Hematopoietic multipotent progenitor cell treated with erythropoietin and hydrocortisone succinate and interleukin-3 and kit ligand, for 4 days (in vitro differentiated cells): ENCODE measurements at places on chromosomes 4 and X.

DNA sequence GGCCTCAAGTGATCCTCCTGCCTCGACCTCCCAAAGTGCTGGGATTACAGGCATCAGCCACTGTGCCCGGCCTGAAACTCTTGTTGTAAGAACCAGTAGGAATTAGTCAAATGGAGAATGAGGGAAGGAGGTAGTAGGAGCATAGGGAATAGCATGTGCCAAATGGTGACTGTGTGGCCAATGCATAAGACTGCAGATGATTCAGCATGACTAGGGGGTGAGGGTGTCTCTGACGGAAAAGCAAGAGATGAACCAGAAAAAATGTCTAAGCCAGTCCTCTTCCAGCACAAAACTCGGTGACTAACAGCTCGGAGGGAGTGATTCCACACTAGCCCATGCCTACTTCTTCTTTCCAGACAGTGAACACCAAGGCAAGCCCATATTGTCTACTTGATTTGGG is 58.2 kb upstream of the DUSP21 start:
- DNase-seq: no peak

DNA sequence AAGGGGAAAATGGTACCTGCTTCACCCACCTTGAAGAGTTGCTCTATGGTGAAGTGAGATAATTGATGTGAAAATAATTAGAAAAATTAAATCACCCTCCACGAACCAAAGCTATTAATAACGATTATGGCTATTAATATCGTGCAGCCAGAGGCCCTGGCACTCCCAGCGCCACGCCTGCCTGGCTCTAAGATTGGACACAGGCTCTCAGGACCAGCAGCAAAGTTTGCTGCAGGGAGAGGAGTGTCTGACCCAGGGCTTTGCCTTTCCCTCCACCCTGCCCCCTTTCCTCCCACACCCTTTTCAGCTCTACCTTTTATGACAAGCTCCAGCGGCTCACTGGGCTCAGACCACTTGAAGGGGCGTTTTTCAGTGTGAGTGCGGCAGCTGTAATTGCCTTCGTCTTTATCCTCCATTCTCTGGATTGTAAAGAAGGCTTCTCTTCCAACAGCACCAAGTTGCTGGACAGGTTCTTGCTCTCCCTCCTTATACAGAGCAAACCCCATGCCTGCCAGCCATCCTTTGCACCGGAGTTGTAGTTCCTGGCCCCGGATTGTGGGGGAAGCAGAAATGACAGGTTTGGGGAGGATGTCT is 11.5 kb downstream of the IGSF1 start:
- no peak for DNase-seq

DNA sequence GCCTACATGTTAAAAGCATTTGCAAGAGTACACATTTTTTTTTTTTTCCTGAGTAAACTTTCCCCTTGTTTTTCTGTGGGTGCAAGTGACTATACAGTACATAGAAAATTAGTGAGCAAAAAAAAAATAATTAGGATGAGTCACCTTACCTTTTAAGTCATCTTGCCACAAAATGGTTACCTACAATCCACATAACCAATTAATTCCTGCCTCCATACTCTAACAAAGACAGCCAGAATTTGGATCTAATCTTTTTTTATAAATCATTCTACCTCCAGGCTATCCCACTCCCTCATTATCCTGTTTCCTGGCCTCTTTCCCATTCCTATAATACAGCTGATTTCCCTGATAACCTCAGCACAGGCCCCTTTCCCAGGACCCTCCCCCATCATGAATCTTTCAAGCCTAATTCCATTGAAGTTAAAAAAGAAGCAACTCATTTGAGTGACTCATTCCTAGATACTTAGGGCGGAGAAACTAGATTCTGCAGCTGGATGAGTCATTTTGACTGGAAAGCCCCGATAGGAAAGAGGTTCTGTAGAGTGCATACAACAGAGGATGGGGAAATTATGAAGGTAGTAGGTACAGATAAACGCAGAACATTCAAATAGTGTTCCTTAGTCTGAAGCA is 128.2 kb downstream of the C4orf51 start:
- peak; percentile 56 for DNase-seq

DNA sequence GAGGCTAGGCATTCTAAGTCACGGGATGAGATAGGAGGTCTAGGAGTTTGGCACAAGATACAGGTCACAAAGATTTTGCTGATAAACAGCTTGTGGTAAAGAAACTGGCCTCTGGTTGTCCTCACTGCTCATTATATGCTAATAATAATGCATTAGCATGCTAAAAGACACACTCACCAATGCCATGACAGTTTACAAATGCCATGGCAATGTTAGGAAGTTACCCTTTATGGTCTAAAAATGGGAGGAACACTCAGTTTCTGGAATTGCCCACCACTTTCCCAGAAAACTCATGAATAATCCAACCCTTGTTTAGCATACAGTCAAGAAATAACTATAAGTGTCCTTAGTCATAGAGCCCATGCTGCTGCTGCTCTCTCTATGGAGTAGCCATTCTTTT is 286.9 kb downstream of the ZNF674 start:
- DNase-seq: no peak

DNA sequence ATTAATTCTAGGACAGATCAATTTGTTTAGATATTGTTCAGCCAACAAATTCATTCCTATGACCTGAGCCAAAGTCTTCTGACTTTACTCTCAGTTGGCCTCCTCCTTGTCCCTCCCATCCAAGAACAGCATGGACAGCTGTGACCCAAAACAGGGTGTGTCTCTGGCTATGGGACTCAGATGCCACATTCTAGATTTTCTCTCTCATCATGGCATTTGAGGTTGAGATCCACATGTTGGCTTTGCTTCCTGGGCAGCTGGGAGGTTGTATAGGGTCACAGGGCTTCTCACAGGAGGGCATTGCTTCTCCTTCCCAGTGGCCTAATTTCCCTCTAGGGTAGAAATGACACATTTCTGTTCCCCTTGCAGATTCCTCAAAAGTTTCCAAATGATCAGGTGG is 22.6 kb upstream of the EGF start:
- no peak for DNase-seq

GRCh38 chr4:130922955-130923354 is 1827.0 kb downstream of the C4orf33 start:
- DNase-seq: no peak

DNA sequence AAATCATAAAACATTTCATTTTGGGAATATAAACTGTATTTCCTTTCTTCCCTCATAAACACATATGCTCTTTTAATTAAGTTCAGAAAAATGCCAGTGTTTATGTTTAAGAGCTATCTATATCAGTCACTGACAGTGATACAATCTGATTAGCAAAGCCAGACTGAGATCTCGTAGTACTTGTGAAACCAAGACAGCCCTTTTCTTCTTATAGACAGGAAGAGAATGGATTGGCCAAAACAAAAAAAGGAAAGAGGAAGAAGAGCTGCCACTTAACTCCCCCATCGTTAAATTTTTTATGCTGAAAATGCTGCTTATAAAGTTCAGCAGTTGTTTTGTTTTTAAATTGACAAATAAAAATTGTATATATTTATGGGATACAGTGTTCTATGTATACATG is 87.4 kb downstream of the PLAC1 start:
- peak; percentile 66 for DNase-seq

DNA sequence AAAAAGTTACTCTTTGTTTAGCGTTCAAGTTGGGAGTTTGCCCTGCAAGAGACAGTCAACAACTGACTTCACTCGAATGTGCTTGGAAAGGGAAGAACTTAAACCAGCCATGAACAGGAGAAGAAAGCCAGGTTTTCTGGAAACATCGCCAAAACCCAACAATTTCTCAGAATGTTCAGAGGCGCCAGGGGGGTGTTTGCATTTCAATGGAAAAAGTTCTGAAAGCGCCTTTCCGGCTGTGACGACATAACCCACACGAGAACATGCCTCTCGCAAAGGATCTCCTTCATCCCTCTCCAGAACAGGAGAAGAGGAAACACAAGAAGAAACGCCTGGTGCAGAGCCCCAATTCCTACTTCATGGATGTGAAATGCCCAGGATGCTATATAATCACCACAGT is 78.1 kb upstream of the ADGRA3 start:
- DNase-seq: no peak

GRCh38 chrX:2627272-2627867 is 63.7 kb upstream of the CD99 start:
- DNase-seq: peak; percentile 85

DNA sequence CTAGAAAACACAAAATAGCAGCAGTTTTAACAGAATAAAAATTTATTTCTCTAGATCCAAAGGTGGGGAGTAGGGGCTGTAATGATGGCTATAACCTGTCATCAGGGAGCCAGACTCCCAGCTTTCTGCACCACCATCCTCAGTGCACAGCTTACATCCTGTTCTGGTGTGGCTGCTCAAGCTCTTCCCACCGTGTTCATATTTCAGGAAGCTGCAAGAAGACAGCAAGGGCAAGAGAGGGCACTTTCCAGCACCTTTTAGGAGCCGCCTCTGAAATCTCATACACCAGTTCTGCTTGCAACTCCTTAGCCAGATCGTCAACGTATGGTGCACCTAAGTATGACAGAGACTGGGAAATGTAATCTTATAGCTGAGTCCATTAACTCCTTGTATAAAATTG is 253.7 kb downstream of the CENPC start:
- DNase-seq: no peak

DNA sequence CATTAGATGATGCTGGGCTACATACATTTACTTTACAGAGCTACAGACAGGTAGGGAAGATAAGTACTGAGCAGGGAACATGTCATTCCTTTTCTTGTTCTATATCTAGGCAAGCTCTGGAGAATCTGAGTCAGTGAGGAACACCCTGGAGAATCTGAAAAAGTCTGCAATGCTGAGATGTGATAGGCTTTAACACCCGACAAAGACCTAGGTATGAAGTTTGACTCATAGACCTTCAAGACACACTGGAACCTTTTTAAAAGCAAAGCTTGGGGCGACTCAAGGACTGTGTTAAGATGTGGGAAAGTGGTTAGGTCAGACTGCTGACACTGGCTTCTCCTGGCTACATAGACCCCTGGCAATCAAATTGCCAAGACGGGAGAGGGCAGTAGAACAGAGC is 42.8 kb downstream of the OSTC start:
- DNase-seq: no peak

GRCh38 chr4:109383823-109384222 is 49.8 kb upstream of the SEC24B start:
- no peak for DNase-seq

- DNase-seq: no peak
Observed at GRCh38 chrX:45191820-45192409, 8.8 kb downstream of the DIPK2B start.

GRCh38 chr4:141860974-141861373 is 224.6 kb downstream of the IL15 start:
- no peak for DNase-seq

GRCh38 chrX:144916785-144917184 is 330.5 kb upstream of the SPANXN1 start:
- DNase-seq: no peak

DNA sequence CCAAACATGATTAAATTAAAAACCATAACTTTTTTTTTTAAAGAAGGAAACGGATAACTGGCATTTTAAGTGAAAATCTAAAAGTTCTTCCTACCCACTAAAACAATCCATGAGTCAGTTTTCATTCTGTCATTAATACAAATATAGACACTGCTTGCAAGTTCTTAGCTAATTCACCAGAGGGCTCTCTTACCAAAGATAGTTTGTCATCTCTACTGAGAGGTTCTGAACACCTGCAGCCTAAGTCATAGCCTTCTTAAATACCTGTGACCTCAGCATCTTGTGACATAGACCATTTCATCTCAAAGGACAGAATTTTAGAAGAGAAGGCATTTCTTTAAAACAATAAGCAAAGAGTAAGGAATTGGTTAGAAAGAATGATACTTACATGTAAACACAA is 65.3 kb upstream of the FAM120C start:
- peak; percentile 26 for DNase-seq

- DNase-seq: no peak
Observed at GRCh38 chr4:132396636-132397035, 752.5 kb upstream of the PCDH10 start.

DNA sequence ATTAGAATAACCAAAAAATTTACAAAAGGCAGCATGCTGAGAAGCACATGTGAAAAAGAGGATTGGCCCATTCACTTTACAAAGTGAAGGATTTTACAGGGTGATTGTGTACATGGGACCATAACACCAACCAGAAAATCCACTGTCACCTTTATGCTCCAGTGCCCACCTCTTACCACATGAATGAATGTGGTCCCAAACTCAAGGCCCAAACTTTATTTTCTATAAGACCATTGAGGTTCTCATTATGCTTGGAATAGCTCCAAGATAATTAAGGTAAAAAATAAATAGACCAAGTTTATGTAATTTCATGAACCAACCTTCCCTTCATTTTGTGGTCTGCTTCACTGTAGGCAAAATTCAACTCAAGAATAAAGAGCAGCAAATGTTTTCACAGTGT is 24.3 kb upstream of the MYOZ2 start:
- DNase-seq: no peak

GRCh38 chrX:101347859-101348451 is 587 bp downstream of the TIMM8A start:
- no peak for DNase-seq

- DNase-seq: no peak
Observed at GRCh38 chr4:16449406-16449805, 223.1 kb upstream of the TAPT1 start.

DNA sequence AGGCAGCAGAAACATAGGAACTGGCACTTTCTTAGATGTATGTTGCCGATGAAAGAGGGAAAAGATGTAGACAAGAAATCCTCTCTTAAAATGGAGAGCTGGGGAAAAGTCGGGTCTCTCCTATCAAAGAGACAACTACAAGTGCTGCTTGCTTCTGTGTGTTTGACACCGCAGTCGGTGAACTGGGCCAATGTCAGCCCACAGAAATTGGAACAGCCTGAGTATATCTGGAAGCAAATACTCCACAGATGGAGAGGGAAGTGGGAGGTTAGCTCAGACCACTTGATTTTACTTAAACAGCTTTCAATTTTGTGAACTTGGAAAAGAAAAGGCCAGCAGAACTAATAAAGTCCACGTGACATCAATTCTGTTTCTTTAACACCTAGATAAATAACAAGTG is 230.9 kb upstream of the FAT1 start:
- DNase-seq: no peak

- DNase-seq: peak; percentile 70
Observed at GRCh38 chrX:41293269-41293668, 40.7 kb upstream of the DDX3X start.

DNA sequence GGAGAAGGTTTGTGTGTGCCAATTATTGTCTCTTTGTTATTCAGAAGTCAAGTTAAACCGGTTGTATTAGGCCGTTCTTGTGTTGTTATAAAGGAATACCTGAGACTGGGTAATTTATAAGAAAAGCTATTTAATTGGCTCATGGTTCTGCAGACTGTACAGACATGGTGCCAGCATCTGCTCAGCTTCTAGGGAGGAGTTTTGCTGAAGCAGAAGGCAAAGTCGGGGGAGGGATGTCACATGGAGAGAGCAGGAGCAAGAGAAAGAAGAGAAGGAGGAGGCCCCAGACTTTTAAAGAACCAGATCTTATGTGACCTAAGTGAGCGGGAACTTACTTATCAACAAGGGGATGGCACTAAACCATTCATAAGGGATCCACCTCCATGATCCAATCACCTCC is 349.3 kb upstream of the PCDH18 start:
- no peak for DNase-seq

GRCh38 chr4:17721496-17722355 is 59.7 kb downstream of the FAM184B start:
- no peak for DNase-seq
